Dorsolateral prefrontal cortex (tissue), 122 donors: ENCODE measurements at places on chromosomes 3 and 15.

- DNase-seq: peak; percentile 17
These were observed 74.8 kb upstream of the NTRK3 start for GRCh38 chr15:88331291-88331690.

DNA sequence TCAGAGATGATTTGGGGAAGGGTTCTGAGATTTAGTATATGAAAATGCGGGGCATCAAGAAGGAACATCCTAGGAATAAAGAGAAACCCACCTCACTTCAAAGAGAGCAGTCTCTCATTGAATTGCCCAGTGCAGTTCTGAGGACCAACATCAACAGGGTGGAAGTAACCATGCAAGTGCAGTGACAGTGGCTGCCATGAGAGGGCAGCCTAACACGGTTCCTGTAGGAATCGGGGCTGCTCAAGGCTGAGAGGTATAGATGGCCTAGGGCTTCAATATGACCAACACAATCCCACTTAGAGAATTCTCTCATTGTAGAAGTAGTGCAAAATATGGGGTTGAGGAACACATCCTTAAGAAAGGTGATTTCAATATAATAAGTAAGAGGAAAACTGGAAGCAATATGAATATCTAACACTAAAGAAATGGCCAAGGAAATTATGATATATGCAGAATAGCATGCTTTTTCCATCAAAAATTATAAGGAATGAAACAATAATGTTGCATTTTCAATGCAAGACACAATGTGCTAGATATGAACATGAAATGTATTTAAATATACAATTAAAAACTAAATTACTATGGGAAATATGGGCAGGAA is 51.1 kb upstream of the ARRDC4 start:
- peak; percentile 66 for DNase-seq

- DNase-seq: no peak
These were observed 37.4 kb upstream of the PRICKLE2 start for GRCh38 chr3:64262574-64263114.

DNA sequence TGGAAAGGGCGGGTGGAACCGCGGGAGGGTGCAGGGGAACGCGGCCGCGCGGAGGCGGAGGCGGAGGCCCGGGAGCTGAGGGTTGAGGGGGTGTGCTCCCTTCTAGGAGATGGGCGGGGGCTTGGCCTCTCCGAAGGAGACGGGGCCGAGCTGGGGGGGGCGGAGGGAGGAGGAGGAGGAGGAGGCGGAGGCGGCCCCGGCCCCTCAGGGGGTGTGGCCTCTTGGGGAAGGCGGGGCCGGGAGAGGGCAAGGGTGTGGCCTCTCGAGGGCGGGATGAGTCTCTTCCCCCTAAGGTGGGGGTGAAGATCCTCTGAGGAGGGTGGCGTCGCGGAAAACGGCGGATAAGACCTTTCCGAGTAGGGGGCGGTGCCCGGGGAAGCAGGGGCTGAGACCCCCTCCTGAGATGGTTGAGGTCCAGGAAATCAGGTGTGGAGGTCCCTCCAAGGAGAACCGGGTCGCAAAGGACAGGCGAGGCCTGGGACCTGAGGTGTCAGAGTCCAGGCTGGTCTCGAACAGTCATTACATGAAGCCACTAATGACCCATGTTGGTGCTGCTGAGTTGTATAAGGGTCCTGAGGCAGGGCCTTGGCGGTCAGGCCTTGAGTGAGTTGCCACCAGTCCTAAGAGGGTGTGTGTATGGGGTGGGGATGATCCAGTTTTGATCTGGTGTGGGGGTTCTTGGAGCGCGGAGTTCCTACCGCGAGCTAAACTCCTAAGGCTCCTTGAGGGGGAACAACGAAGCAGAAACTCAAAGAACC is 759 bp downstream of the WDR6 start:
- peak; percentile 81 for DNase-seq

DNA sequence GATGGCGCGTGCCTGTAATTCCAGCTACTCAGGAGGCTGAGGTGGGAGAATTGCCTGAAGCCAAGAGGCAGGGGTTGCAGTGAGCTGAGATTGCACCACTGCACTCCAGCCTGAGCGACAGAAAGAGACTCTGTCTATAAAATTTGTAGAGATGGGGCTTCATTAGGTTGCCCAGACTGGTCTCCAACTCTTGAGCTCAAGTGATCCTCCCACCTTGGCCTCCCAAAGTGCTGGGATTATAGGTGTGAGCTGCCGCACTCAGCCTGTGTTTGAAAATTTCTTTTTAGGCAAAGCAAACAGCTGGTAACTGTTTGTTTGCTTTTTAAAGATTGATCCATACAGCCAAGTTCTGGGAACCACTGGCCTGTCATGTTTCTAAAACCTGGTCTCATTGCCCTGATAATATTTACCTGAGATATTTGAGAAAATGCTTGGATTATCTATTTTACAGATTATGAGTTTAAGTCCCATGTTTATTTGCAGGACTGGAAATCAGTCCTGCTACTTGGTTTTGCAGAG is 64.2 kb upstream of the LMOD3 start:
- DNase-seq: no peak

DNA sequence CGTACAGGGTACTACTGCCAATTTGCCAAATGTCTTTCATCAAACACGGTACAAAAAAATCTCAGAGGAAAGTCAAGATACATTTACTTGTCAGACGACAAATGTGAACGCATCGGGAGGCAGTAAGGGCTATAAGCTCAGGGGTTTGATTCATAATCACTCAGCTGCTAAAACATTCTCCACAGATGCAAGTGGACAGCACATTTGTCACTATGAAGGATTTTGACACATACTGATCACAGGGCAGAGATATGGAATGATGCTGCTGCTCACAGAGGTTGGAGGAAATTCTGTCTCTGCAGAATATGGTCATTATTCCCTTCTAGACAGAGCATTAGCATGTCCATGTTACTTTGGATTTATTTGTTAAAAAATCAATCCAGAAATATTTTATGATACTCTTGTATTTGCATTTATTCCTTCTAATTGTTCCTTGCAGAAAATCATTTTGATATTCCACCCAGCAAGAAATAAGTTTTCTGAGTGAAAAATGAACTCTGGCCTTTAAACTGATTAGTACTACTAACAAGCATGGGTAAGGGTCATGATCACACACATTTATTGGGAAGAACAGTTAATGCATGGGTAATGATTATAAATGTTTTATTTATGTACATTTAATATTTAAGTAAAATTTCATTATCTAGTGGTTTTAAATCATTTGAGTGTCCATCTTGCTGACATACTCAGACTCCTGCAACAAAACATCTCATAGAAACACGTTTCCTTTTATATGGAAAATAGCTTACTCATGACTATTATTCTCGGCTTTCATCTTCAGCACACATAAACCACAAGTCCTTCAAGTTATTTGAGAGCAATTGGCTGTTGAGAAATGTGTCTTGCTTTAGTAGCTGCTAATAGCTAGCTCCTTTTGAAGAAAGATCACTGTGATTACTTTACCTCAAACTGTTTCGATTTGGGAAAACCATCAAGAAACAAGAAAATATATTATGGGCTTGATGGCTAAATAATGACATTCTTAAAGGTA is 559.3 kb downstream of the MECOM start:
- DNase-seq: no peak

- DNase-seq: no peak
These were observed 62.5 kb upstream of the MLF1 start for GRCh38 chr3:158508481-158508880.

DNA sequence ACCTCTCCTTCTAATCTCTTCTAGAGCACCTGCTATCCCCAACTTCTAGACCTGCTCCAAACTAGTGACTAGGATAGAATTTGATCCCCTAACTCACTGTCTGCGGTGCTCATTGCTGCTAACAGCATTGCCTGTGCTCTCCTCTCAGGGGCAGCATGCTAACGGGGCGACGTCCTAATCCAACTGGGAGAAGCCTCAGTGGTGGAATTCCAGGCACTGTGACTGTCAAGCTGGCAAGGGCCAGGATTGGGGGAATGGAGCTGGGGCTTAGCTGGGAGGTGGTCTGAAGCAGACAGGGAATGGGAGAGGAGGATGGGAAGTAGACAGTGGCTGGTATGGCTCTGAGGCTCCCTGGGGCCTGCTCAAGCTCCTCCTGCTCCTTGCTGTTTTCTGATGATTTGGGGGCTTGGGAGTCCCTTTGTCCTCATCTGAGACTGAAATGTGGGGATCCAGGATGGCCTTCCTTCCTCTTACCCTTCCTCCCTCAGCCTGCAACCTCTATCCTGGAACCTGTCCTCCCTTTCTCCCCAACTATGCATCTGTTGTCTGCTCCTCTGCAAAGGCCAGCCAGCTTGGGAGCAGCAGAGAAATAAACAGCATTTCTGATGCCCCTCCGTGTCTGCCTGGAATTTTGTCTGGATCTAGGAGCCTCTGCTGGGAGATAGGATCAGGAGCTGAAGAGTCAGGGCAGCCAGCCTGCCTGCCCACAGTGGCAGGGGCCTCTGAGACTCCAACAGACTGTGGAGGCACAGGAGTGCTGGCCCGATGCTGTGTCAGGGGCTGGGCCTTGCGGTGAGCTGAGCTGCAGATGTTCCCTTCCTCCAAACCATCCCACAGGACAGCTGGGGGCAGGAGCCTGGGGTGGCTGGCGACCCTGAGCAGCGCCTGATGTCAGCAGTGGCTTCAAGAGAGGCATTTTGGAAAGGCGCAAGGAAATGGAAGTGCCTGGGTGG is 3.0 kb downstream of the ISLR start:
- DNase-seq: peak; percentile 38

- DNase-seq: no peak
These were observed 88.7 kb upstream of the CDAN1 start for GRCh38 chr15:42825599-42825998.

DNA sequence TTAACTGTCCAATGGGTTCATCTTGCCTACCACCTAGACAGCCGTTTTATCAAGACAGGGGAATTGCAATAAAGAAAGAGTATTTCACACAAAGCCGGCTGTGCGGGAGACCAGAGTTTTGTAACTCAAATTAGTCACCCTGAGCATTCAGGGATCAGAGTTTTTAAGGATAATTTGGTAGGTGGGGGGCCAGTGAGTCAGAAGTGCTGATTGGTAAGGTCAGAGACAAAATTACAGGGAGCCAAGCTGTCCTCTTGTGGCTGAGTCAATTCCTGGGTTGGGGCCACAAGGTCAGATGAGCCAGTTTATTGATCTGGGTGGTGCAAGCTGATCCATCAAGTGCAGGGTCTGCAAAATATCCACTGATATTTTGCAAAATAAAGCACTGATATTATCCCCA is 29.9 kb upstream of the GPD1L start:
- no peak for DNase-seq
